Stimulated activated CD8-positive, alpha-beta memory T cell treated with anti-CD3 and anti-CD28 coated beads, Interleukin-7, amount 100 ng/mL, for 1 hour (primary cell): ENCODE measurements at places on chromosomes 16 and 17.

DNA sequence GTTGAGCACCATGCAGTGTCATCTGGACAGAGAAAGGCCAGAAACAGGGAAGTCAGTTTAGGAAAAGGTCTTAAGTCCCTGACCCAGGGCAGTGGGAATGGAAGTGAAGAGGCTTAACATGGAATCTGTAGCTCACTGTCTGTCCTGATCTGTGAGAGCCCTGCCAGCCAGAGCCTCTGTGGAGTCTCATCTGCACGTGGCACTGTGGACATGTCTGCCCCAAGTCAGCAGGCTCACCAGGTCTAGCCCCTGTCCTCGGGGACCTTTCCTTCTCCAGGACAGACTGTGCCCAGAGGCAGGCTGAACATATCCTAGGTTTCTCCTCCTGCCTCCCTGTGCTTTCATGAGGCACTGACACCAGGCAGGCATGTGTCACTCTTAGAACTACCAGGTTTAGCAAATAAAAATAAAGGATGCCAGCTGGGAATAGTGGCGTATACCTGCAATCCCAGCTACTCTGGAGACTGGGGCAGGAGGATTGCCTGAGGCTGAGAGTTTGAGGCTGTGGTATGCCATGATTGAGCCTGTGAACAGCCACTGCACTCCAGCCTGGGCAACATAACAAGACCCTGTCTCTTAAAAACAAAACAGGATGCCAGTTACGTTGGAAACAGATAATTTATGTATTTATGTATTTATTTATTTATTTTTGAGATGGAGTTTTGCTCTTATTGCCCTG, 22.4 kb downstream of the UNK start:
- DNase-seq = no peak

DNA sequence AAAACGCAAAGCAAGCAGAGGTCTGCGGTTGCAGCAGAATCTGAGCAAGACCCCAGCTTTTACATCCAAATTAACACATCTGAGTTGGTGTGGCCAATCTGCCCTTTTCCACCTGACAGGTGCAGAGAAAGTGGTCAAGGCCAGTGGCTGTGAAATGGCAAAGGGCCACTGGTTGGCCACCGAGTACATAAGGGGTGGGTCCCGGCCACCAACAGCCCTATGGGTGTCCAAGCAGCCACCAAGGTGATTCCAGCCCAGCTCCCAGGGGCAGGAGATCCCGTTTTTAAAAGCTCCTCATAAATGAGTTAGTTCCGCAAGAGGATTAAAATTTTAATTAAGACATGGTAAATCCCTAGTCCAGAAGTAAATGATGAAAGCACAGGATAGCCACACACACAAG, 29.1 kb downstream of the USP7 start:
- DNase-seq = no peak

- DNase-seq = no peak
These were observed 7.9 kb downstream of the DYNLL2 start for GRCh38 chr17:58091024-58091567.

GRCh38 chr17:58279016-58279711, 1.6 kb downstream of the MPO start:
- no peak for DNase-seq

DNA sequence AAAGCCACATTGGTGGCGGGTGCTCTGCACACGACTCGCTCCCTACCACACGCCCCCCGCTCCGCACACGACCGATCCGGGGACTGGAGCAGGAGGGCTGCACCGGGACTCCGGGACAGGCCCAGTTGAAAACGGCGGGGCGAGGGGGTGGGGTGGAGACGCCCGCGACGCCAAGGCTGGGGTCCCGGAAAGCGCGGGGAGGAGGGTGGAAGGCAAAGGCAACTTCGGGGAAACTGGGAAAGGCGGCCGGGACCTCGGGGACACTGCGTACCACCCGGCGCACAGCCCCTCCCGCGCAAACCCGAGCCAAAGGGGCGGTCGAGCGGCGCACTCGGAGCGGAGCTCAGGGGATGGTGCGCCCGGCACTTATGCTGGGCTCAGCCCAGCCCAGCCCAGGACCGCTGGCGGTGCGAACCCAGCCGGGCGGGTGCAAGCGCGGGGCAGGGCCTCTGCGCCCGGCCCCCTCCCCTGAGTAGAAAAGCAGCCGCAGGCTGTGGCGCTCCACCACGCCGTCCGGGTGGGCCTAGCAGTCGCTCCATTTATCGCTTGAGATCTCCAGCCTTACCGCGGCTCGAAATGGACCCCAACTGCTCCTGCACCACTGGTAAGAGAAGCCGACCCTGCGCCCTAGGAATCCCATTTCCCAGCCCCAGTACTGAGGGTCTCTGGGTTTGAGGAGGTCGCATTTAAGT, at the start of gene MT1M:
TSS of gene MT1M (plus strand) at position 504 of the 692 bp plus-strand sequence. CDS start at position 577, 73 bp downstream.
- no peak for DNase-seq

- DNase-seq = no peak
These were observed 158.6 kb upstream of the CDH8 start for GRCh38 chr16:62194828-62195227.

GRCh38 chr17:20266806-20267458, 200.4 kb downstream of the LGALS9B start:
- DNase-seq = no peak

DNA sequence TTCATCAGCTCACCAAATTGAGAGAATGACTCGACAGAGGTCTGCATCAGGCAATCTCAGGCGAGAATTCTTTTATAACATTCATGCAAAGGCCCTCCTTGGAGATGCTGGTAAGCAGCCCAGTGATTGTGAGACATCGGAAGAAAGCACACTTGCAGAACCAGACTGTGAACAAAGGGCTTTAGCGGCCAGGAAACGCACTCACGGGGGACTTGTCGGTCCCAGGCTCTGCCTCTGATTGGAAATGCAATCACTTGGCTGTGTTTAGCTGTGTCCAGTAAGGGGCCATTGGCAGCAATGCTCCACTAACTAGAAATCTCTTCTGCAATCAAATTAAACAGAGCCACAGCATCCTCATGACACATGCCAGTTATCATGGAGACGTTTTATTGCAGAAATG, 226.7 kb upstream of the CDH13 start:
- DNase-seq = no peak

- no peak for DNase-seq
These were observed 46.1 kb downstream of the ABCA8 start for GRCh38 chr17:68909066-68909465.

DNA sequence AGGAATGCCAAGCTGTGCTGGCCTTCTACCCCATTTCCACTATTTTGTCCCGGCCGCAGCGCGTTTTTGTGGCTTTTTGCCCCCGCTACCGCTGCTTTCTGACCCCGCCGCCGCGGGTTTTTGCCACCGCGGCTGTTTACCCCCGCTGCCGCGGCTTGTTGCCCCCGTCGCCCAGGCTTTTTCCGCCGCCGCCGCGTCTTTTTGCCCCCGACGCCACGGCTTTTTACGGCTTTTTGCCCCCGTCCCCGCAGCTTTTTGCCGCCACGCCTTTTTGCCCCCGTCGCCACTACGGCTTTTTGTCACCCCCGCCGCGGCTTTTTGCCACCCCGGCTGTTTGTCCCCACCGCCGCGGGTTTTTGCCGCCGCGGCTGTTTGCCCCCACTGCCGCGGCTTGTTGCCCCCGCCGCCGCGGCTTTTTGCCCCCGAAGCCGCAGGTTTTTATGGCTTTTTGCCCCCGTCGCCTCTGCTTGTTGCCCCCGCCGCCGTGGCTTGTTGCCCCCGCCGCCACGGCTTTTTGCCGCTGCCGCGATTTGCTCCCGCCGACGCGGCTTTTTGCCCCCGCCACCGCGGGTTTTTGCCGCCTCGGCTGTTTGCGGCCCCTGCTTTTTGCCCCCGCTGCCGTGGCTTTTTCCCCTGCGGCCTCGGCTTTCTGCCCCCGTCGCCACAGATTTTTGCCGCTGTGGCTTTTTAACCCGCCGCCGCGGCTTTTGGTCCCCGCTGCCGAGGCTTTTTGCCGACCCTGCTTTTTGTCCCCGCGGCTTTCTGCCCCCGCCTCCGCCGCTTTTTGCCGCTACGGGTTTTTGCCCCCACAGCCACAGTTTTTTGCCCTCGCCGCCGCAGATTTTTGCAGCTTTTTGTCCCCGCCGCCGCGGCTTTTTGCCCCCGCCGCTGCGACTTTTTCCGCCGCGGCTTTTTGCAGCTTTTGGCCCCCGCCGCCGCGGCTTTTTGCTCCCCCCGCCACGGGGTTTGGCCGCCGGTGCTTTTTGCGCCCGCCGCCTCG, 520.4 kb upstream of the WSB1 start:
- no peak for DNase-seq

GRCh38 chr17:42129109-42129837, 6.7 kb downstream of the HSPB9 start:
- DNase-seq = no peak

DNA sequence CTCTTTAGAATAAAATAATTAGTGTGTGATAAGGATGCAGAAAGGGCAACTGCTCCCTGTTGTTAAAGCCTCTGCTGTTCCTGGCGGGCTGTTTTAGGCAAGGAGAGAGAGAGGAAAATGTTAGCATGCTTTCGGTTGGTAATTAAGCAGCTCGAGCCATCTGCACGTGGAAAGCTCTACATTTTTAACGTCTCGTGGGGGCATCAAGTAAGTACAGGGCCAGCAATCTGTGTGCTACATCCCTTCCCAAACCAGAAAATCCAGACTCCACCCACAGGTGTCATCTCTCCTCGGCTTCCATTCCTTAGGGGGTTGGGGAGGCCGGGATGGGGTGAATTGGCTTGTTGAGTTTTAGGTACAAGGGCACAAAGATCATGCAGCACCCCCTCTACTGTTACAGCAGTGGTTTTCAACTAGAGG, 62.4 kb upstream of the MARCHF10 start:
- DNase-seq = no peak

GRCh38 chr17:55037828-55038227, 69.3 kb downstream of the STXBP4 start:
- DNase-seq = no peak

- no peak for DNase-seq
These were observed 20.4 kb upstream of the WDR45B start for GRCh38 chr17:82668631-82669099.
